ENCODE measurements at places on chromosomes 1 and 21.
A peak's percentile ranks its signal among the peaks of the same experiment; 100 is the strongest.

DNA sequence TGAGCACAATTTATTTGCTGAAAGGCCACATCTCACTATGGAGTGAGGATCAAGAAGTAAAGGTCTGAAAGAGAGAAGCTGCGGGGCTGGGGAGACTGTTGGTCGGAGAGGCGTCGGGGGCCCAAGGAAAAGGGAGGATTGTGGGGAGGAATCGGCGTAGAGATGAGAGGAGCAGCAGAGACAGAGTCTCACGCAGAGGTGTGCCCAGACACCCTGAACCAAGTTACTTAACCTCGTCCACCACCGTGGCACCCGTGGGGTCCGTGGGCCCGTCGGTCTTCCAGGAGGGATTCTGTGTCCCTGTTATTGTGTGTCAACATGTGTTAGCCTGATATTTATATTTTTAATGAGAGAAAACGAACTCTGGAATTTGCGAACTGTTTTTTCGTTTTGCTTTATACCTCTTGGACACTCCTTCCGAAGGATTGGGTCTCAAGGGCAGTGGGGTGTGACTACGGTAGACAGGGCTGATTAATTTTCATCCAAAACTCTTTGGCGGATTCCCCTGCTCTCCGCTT lies 3.8 kb upstream of the NBPF1 start:
- DNase-seq, result no peak

DNA sequence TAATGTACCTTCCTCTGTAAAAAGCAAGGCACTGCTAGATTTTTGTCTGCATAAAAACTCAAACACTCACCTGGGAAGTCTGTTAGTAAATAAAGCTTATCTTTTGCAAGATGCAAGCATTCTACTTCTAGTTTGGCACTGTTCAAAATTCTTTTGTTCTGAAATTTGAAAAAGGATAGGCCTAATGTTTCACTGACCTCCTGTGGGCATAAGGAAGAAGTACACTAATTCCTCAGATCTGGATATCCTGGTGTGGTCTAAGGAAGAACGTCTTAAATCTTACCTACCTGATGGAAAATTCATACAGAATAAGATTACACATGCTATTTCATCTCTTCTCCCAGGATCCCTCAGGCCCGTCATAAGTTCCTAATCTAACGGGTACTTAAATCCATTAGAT lies 93.5 kb upstream of the CAMK1G start:
- no peak for DNase-seq

DNA sequence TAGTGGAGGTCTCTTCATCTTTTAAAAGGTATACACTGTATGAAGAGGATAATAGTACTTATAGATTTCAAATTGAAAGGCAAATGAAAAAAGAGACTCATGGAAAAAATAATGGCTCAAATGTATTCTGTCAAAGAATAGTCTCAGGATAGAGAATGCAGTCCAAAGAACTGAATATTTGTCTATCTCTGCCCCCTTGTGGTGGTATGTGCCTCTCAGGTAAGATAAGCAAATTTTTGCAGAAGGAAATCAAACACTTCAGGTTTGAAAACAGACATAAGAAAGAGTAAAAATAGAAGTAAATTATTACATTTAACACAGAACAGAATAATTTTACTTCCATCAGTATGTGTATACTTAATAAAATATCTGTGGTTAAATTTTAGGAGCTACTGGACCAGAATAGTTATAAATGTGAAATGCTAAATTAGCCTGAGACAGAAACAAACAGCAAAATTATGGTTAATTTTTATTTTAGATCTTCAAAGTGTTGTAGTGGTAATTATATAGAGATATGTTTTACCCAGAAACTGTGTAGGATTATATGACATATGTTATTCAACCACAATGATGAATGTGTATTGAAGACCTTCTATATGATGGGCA lies 164.4 kb upstream of the PALMD start:
- DNase-seq, result peak; percentile 4

DNA sequence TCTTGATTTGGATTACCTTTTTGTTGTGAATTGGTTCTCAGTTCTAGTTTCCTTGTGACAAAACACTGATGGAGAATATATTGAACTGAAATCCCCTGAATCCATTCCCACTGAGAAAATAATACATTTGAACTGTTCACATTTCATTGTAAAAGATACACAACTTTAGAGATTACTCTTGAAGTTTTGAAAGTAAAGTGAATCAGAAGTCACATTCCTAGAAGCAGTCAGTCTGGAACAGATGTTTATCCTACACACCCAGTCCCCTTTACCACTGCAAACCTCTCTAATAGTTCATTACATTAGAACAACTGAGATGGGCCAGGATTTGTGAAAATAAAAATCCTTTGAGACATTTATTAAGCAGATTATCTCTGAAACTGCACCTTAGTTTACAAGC lies 3.4 kb downstream of the RERE start:
- no peak for DNase-seq

- DNase-seq, result no peak
Observed at GRCh38 chr1:226223786-226224244, 351 bp downstream of the MIXL1 start.

- no peak for DNase-seq
Observed at GRCh38 chr1:225509376-225509707, 81.5 kb upstream of the LBR start.

DNA sequence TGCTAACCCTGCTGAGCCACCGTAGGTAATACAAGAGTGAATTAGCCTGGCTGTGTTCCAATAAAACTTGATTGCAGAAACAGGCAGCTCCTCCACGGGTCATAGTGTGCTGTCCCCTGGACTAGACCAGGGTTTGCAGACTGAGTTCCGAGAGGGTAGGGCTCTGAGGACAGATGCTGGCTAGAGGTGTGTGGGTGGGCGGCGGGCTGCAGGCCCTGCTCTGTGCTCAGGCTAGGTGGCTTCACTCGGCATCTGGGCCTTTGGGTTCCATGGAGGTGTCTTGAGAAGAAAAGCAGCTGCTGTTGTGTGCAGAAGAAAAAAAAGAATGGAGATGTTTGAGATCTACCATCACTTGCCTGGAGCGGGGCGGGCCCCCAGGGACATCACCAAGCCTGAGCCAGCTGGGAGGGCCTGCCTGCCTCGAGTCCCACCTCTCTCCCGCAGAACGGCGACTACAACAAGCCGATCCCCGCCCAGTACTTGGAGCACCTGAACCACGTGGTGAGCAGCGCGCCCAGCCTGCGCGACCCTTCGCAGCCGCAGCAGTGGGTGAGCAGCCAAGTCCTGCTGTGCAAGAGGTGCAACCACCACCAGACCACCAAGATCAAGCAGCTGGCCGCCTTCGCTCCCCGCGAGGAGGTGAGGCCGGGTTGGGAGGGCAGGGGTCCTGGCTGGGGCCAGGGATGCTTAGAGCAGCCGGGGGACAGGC lies 7.9 kb downstream of the TMEM201 start:
- DNase-seq, result no peak

- no peak for DNase-seq
Observed at GRCh38 chr1:2503554-2504224, 22.7 kb downstream of the PANK4 start.

DNA sequence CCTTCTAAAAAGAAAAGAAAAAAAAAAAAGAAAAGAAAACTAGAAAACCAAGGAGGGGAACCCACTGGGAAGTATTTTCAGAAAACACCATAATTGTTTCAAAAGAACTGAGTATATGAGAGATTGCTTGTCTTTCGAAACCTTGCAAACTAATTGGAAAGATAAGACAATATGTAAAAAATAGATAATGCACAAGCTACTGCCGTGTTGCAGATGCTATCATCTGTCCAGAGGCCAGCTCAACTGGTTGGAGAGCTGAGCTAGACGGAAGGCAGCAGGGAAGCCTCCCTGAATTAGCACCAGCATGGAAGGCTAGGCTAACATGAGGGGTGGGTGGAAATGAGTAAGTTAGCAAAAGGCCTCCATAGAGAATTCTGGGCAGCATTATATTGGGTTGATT lies 16.2 kb upstream of the CACHD1 start:
- DNase-seq, result no peak

- DNase-seq, result no peak
Observed at GRCh38 chr1:168442931-168443330, 100.9 kb downstream of the XCL2 start.

DNA sequence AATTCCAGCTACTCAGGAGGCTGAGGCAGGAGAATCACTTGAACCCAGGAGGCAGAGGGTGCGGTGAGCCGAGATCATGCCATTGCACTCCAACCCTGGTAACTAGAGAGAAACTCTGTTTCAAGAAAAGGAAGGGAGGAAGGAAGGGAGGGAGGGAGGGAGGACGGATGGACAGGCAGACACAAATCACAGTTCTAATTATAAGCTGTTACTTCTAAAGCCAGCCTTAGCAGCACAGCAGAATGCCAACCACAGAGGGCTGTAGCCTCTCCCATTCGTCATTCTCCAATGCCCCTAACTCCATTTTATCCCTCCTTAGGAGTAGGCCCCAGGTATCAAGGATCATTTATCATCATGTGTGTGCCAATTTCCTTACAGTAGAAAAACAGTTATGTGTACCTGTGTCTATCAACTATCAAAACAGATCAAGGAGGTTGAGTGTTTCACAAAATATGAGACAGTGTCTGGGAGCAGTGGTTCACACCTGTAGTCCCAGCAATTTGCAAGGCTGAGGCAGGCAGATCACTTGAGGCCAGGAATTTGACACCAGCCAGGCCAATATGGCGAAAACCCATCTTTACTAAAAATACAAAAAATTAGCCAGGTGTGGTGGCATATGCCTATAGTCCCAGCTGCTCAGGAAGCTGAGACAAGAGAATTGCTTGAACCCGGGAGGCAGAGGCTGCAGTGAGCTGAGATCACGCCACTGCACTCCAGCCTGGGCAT lies 19.1 kb downstream of the USP48 start:
- no peak for DNase-seq

DNA sequence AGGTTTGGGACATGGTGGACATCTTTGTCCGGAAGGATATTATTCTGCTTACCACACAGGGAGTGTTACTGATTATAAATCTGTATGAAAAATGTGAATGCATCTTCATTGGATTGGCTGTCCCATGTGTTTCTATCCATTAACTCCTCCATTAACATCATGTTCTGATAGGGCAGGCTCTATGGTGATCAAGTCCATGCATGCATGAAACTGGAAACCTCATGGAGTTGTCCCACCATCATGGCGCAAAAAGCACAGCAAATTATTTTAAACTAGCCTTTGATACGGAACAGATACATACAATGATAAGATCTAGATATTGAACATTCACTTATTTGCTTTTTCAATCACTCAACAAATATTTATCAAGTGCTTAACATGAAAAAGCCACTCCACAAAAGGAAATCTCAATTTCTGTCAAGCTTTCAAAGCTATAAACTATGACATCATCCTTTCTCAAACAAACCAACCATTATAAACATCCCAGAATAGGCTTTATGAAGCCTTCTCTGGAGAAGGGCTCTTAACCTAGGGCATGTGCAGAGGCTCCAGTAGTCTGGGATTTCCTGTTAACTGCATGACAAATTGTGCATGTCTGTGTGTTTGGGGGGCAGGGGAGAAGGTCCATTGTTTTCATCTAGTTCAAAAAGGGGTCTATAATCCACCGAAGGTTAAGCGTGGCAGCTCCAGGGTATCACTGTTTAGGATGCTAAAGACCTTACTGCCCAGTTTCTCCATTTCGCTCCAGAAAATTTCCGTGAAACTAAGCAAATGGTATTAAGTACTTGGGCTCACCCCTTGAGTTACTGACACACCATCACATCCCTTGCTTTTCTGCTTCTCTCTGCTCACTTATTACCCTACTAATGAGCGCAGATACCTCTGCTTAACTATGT lies 46.1 kb downstream of the ADAMTS1 start:
- DNase-seq, result no peak

DNA sequence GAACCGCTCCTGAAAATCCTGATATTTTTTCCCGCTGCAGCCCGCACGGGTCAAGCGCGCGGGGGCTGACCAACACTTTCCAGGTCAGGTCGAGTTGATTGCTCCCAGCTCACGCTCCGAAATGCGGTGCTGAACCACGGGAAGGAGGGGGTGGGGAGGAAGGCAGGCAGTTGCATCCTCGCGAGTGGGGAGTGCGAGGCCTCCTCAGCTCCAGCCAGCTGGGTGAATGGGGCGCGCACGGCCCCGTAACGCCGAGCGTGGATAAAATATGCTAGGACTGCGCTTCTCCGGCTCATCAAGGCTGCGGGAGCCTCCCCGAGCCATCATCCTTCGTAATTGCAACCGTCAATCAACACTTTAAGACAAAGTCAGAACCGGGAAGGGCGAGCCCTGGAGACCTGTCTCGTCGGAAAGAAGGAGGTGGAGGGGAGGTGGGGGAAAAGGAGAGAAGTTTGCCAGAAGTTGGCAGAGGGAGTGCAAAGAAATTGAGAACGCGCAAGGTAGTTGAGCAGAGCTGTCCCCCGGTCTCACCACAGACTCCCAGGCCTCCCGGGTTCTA lies 8.0 kb downstream of the NR5A2 start:
- no peak for DNase-seq

GRCh38 chr21:45176141-45176540 lies 101.8 kb downstream of the ADARB1 start:
- DNase-seq, result no peak

DNA sequence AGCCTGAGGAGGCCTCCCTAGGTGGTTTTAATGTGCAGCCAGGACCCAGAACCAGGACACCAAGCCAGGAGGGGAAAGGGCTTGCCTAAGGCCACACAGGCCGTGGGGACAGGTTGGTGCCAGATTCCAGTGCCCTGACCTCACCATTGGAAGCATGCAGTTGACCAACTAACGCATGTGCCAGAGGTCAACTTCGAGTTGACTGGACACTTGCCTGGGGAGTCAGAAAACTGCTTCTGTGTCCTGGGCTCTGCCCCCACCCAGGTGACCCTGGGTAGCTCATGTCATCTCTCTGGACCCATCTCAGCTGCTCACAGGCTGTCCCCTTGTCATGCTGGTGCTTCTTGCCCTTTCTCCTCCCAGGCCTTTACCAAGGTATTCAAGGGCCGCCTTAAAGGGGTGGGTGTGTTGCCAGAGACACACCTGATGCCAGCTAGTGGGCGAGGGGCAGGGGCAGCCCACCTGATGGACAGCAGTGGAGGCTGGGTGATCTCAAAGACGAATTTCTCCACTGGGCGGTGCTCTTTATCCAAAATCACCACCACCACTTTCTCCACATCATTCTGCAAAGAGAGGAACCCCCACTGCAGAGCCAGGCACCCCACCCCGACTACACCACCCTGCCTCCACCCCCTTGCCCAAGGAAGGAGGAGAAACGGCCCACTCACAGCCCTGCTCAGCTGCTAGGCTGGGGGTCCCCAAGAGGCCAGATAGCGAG lies 4.4 kb downstream of the MAD2L2 start:
- DNase-seq, result no peak

GRCh38 chr1:212699104-212699624 lies 476 bp downstream of the BATF3 start:
- peak; percentile 35 for DNase-seq

DNA sequence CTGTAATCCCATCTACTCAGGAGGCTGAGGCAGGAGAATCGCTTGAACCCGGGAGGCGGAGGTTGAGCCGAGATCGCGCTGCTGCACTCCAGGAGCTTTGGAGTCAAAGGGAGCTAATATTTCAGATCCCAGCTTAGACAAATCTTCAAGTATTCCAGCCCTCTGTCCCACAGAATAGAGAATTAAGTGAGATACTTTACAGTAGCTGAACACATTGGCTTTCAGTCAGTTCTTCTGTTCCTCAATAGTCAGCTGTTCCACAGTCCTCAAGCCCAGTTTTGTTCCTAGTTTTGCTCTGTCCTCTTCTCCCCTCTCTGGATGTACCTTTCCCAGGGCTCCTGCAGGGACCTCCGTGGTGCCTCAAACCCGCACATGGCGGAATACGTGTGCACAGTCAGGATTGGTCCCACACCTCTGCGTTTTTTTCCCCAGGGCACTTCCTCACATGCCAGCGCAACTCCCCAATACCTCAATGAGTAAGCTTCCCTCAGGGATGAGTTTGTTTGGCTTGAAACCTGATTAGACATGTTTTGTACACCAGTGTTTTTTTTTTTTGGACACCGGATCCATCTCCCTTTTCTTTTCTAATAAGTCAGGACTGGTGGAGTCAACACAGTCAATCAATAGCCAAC lies 1.2 kb downstream of the MFN2 start:
- DNase-seq, result no peak
